ENCODE measurements at places on chromosomes 7 and 10. TPM values are rescaled to one million over a fixed set of nuclear protein-coding genes. Genes with fewer than 3 reads are reported as not detected.

TMEM26 gene
- 11.7 TPM for total RNA-seq

HGF gene
- 42.7 TPM for total RNA-seq

OR2A5 gene
- not detected for total RNA-seq

ZSCAN21 gene
- total RNA-seq, result 10.4 TPM

BTBD16 gene
- 2.6 TPM for total RNA-seq

YAE1 gene
- 53.6 TPM for total RNA-seq

DNA sequence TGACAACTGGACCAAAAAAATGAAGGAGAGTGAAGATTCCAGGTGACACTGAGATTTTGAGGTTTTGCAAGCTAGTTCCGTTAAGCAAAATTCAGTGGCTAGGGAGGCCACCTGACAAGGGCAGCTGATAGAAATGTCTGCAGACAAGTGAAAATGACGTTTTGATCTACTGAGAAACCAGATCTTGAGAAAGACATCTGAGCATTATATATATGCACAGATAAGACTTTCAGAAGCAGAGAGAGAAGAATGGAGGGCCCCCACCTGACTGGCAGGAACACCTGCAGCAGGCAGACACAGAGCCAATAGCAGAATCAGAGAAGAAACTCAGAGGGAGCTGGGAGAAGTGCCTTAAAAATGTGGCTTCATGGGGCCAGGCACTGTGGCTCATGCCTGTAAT, 76.1 kb upstream of the LRGUK start:
- no peak for DNase-seq

DNA sequence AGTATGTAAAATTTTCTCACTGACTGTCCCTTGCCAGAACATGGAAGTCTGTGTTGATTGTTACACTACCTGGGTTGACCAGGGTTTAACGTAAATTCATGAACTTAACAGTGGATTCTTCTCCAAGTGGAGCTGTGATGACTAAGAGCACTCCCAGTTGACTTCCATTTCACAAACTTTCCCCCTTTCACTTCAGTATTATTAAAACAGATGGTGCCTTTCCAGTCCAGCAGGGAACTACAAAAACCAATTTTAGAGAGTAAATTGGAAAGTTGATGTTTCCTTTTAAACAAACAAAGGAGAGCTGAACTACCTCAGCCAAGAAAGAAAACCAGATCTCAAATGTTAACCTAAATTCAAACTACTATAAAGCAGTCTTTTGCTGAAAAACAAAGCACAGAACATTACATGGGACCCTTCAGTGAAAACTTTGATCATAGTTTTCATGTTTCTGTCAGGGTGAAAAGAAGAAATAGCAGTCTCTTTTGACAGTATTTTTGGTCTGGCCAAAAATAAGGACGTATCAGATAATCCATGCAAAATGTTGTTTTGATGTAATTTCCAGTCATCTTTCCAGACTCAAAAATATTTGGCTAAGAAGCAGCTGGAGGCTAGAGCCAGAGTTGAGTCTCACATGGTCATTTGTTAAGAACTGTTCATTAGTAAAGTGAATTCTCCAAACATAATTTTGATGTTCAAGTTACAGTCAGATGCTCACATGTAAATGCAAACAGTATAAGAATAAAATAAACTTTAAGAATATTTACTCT, 479.9 kb upstream of the AKR1E2 start:
- DNase-seq, result no peak

DNA sequence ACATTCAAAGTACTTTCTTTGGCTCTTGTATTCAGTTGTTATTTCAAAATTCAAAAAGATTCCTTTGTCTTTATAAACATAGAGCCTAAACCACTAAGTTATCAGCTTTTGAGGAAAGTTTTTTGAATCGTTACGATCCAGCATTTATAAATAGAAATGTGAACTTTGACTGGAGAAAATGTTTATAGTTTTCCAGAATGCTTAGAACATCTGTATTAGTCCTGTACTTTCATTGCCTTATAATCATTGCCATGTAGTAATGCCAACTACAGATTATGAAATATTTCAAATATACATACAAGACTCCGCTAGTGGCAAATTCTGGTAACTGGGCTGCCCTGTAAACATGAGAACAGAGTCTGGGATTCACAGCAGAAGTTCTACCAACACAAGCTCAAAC, 191.3 kb upstream of the PRKCQ start:
- no peak for DNase-seq

- no peak for DNase-seq
Measured at GRCh38 chr10:102375867-102376266, 19.6 kb upstream of the NFKB2 start.

- DNase-seq, result no peak
Measured at GRCh38 chr7:105473163-105473562, 48.9 kb downstream of the PUS7 start.

GRCh38 chr7:43686991-43687390, 42.3 kb downstream of the COA1 start:
- no peak for DNase-seq

DNA sequence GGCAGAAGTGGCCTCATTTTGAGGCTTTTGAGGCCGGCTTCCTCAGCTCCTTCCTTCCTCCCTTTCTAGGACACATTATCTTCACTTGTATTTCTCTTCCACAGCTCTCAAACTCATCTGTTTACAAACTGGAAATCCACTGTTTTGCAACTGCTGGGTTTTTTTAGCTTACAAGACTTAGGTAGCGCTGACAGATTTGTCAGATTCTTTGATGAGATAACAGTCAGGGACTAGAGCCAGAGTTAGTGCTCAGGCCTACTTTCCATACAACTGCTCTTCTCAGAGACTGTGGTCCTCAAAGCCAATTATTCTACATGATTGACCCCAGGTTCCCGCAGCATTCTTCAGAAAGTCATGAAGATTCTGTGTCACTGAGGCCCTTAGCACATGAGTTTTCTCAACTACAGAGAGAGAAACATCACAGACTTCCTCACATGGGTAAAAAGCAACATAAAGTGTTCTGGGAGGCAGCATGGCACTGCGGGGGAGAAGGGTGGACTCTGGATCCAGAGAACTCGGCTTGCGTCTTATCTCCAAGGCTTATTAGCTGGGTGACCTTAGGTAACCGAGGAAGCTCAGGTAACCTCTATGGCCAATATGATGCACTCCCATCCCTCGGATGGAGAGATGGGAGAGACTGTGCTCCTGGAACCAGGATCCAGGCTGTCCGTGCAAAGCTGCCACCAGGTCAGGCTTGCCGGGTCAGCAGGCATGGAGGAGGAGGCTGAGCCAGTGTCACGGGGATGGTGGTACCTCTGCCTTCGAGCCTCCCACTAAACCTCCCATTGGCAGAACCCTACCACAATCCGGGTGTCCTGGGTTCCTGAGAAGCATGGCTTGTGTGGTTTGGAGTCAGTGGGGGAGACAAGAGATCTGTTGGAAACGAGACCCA, 10.5 kb downstream of the DDC start:
- DNase-seq, result no peak

DNA sequence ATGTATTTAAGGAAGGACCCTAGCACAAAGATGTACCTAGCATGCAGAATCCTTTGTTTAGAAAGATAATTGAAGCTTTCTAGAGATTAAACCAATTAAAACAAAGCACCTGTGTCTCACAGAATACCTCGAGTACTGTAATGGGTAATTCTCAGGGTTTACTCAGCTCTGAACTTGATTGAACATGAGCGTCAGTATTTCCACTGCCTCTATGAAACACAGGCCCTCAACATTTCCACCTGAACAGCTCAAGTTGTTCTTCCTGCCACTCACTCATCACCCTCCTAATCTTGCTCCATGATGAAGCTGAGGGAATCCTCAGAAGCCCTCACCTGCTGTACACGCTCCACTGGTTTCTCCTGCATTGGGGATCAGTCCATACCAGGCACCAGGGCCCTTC, 33.7 kb upstream of the FZD1 start:
- DNase-seq, result no peak

GRCh38 chr10:97664282-97664850, 22.7 kb downstream of the AVPI1 start:
- no peak for DNase-seq
